ENCODE measurements at places on chromosomes 3 and 15. TPM values are rescaled to one million over a fixed set of nuclear protein-coding genes. Genes with fewer than 3 reads are reported as not detected.

DNA sequence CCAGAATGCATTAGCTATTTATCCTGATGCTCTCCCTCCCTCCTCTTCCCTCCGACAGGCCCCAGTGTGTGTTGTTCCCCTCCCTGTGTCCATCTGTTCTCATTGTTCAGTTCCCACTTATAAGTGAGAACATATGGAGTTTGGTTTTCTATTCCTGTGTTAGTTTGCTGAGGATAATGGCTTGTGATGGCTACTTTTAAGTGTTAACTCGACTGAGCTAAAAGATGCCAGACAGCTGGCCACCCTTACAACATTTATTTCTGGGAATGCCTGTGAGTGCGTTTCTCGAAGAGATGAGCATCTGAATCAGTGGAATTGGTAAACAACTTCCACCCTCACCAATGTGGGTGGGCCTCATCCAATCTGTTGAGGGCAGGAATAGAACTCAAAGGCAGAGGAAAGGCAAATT is 24.7 kb upstream of the TM2D3 start:
- H3K4me3 ChIP-seq, result no peak overlapping the region
- no peak for DNase-seq
- no peaks in the 10 kb centered on the region for H3K36me3 ChIP-seq
- no peaks in the 10 kb centered on the region for H3K27me3 ChIP-seq
- H3K4me1 ChIP-seq, result no peaks in the 10 kb centered on the region

DNA sequence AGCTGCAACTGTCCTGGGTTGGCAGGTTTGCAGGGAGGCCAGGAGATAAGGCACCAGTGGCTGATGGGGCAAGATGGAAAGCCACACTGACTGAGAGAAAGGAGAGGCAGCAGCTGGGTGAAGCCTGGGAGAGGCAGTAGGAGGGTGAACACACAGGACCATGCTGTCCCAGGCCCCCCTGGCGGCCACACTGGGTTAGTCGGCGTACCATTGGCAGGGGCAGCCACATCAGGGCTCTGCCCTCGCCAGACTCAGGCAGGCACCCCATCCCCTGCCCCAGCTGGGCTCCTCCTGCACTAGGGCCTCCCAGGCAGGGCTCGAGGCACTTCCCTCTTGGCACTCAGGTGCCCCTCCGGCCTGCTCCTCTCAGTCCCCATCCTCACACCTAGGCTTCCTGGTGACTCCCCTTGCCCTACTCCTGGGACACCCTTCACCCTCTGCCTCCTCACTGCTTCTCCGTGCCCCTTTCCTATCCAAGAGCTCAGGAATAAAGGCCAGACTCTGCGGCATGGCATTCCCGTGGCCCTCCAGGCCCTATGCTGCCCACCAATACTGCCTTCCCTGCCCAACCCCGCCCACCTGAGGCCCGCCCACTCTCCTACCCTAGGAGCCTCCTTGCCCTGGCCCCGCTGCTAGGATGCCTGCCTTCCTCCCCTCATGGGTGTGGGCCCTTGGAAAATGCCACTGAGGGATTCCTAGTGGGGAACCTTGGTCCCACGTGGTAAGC is 28.7 kb upstream of the DUSP7 start:
- H3K36me3 ChIP-seq, result no peaks in the 10 kb centered on the region
- H3K27me3 ChIP-seq, result no peaks in the 10 kb centered on the region
- no peak overlapping the region for H3K27ac ChIP-seq
- DNase-seq, result no peak
- H3K4me3 ChIP-seq, result no peak overlapping the region

Gene DAPK2
- 244 TPM for total RNA-seq

GRCh38 chr3:149553781-149554451 is 79.4 kb downstream of the TM4SF4 start:
- H3K36me3 ChIP-seq, result no peaks in the 10 kb centered on the region
- no peak overlapping the region for H3K4me3 ChIP-seq
- H3K27ac ChIP-seq, result peak overlapping the region; percentile 76

- no peak overlapping the region for H3K4me3 ChIP-seq
- DNase-seq, result no peak
- H3K4me1 ChIP-seq, result no peaks in the 10 kb centered on the region
- H3K27me3 ChIP-seq, result no peaks in the 10 kb centered on the region
Measured at GRCh38 chr15:76916369-76916768, 11.2 kb upstream of the SCAPER start.

Gene CFAP100
- not detected for total RNA-seq

- no peak overlapping the region for H3K4me3 ChIP-seq
- no peaks in the 10 kb centered on the region for H3K4me1 ChIP-seq
- no peak overlapping the region for H3K27ac ChIP-seq
- H3K36me3 ChIP-seq, result no peaks in the 10 kb centered on the region
- DNase-seq, result no peak
- H3K27me3 ChIP-seq, result no peaks in the 10 kb centered on the region
Measured at GRCh38 chr3:128706086-128706615, 19.8 kb upstream of the RAB7A start.

DNA sequence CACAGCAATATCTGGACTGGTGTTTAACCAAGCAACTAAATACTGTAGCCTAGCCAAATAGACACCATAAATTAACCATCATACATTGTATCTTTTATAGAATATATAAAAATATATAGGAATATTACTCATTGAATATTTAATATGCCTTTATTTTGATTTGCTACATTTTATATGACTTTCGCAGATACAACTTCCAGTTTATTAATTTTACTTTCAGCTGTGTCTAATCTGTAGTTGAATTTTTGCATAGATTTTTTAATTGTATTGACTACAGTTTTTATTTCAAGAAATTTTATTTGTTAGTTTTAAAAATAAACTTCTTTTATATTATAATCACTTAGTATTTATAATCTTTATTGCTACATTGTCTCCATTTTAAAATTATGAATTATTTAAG is 299.7 kb downstream of the LSAMP start:
- DNase-seq, result no peak
- H3K27ac ChIP-seq, result no peak overlapping the region
- H3K27me3 ChIP-seq, result no peaks in the 10 kb centered on the region
- no peaks in the 10 kb centered on the region for H3K36me3 ChIP-seq
- no peaks in the 10 kb centered on the region for H3K4me1 ChIP-seq

GRCh38 chr15:84685304-84685703 is 27.3 kb upstream of the NMB start:
- H3K4me1 ChIP-seq, result no peaks in the 10 kb centered on the region
- H3K36me3 ChIP-seq, result no peaks in the 10 kb centered on the region
- peak; percentile 13 for DNase-seq
- H3K4me3 ChIP-seq, result no peak overlapping the region
- H3K27me3 ChIP-seq, result no peaks in the 10 kb centered on the region
- no peak overlapping the region for H3K27ac ChIP-seq

- no peak for DNase-seq
- no peaks in the 10 kb centered on the region for H3K36me3 ChIP-seq
- H3K27ac ChIP-seq, result no peak overlapping the region
Measured at GRCh38 chr3:25558796-25559195, 105.9 kb downstream of the TOP2B start.

GRCh38 chr15:87038404-87038803 is 958.7 kb downstream of the AGBL1 start:
- H3K36me3 ChIP-seq, result no peaks in the 10 kb centered on the region
- H3K27ac ChIP-seq, result no peak overlapping the region
- H3K27me3 ChIP-seq, result no peaks in the 10 kb centered on the region
- no peaks in the 10 kb centered on the region for H3K4me1 ChIP-seq
- H3K4me3 ChIP-seq, result no peak overlapping the region

Gene PSTPIP1
- total RNA-seq, result 7.9 TPM

DNA sequence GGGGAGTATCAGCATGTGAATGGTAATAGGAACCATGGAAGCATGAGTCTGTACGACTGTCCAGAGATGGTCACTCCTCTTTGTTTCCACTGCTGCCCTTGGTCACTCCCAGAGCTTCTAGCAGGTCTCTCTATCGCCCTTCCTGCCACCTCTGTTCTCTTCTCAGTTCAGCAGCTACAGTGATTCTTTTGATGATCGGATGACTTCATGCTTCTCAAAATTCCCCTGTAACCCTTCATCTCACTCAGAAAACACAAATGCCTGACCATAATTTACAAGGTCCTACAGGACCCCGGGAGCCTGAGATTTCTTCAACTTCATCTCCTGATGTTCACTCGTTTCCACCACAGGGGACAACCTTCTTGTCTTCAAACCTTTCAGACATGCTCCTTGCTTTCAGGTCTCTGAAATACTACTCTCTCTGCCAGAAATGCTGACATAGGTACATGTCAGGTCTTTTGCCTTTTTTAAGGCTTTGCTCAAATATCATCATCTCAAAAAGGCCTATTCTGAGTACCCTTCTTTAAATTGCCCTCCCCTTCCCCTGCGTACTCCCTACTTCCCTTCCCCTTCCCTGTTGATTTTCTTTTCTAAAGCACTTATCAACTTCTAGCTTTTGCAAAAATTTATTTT is 42.1 kb upstream of the BHLHE40 start:
- no peaks in the 10 kb centered on the region for H3K4me1 ChIP-seq
- H3K27ac ChIP-seq, result no peak overlapping the region
- H3K36me3 ChIP-seq, result no peaks in the 10 kb centered on the region
- no peak for DNase-seq
- H3K4me3 ChIP-seq, result no peak overlapping the region

- H3K4me3 ChIP-seq, result no peak overlapping the region
- H3K4me1 ChIP-seq, result no peaks in the 10 kb centered on the region
- no peaks in the 10 kb centered on the region for H3K36me3 ChIP-seq
- H3K27me3 ChIP-seq, result no peaks in the 10 kb centered on the region
Measured at GRCh38 chr3:157279237-157279636, 119.3 kb upstream of the CCNL1 start.

Gene SAMMSON
- total RNA-seq, result not detected

Gene LTF
- not detected for total RNA-seq

DNA sequence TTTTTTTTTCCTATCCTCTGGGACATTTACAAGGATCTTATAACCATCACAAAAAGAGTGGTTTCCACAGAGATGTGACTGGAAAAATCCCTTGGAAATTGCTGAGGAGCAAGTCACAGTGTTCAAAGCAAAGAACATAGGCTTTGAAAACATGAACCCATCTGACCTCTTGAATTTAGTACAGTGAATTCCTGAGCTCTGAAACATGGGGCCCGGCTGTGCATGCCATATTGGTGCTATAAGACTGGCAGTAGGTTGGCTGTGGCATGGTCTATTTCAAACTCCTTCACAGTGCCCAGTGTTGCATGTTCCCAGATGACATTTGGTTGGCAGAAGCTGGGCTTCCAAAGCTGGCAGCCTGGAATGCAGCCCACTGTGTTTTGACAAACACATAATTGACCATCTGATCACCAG is 202.2 kb downstream of the TIGIT start:
- no peak overlapping the region for H3K4me3 ChIP-seq
- no peaks in the 10 kb centered on the region for H3K36me3 ChIP-seq
- H3K27me3 ChIP-seq, result no peaks in the 10 kb centered on the region

GRCh38 chr3:55988905-55989304 is 479.4 kb downstream of the ERC2 start:
- no peak overlapping the region for H3K27ac ChIP-seq
- no peak overlapping the region for H3K4me3 ChIP-seq
- no peak for DNase-seq
- H3K4me1 ChIP-seq, result no peaks in the 10 kb centered on the region

Gene SEMA3G
- 1.2 TPM for total RNA-seq

GRCh38 chr3:52798978-52799476 is 4.4 kb downstream of the ITIH3 start:
- H3K4me3 ChIP-seq, result no peak overlapping the region
- H3K4me1 ChIP-seq, result no peaks in the 10 kb centered on the region
- peak; percentile 17 for DNase-seq
- H3K36me3 ChIP-seq, result no peaks in the 10 kb centered on the region
- H3K27me3 ChIP-seq, result no peaks in the 10 kb centered on the region

DNA sequence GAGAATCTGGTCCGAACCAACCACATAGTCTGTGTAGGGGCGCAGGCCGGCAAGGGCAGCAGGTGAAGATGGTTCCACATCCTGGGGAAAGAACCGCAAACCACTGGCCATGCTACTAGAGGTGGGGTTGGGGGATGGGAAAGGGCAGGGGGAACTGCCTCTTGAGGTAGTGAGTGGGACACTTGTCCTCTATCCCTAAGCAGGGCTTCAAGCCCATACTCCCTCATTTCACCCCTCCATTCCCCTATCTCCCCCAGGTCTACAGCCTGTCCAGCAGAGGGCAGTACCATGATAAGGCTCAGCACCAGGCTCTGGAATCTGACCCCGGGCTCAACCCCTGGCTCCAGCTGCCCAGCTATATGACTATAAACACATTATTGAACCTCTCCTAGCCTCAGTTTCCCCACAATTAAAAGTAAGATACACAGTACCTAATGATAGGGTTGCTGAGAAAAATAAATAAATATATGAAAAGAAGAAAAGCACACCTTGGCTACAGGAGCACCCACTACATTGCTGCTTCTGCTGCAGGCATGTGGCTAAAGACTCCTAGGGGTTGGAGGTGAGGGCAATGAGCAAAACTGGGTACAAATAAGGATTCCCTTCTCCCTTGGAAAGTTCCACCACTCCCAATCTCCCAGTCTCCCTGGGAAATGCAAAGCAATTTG is 6.3 kb downstream of the GORASP1 start:
- peaks cover 24% of the 10 kb centered on the region for H3K4me1 ChIP-seq
- peaks cover 17% of the 10 kb centered on the region for H3K36me3 ChIP-seq
- no peak overlapping the region for H3K4me3 ChIP-seq
- DNase-seq, result peak; percentile 39
- H3K27ac ChIP-seq, result no peak overlapping the region

GRCh38 chr15:47622055-47622454 is 95.2 kb upstream of the SEMA6D start:
- no peaks in the 10 kb centered on the region for H3K36me3 ChIP-seq
- H3K4me3 ChIP-seq, result no peak overlapping the region
- H3K4me1 ChIP-seq, result no peaks in the 10 kb centered on the region
- H3K27ac ChIP-seq, result no peak overlapping the region

DNA sequence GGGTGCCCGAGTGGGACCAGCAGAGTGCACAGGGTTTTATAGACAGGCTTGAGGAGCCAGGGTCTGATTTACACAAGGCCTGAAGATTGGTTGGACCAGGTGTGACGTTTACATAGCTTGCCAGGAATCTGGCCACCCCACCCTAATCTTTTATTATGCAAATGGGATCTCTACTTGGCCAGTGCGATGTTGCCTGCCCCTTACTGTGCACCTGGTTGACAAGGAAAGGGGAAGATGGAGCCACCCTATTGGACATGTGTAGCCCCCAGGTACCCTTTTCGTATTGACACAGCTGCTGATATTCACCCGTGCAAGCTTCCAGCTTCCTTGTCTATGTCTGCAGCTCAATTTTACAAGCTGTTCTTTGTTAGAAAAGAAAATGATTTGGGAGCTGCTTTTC is 132.0 kb downstream of the ARNT2 start:
- H3K4me3 ChIP-seq, result no peak overlapping the region
- DNase-seq, result no peak
- no peaks in the 10 kb centered on the region for H3K27me3 ChIP-seq

Gene ALCAM
- total RNA-seq, result 16.5 TPM

Gene RHOV
- total RNA-seq, result 2.7 TPM

GRCh38 chr3:73635254-73635653 is 10.5 kb upstream of the PDZRN3 start:
- H3K36me3 ChIP-seq, result no peaks in the 10 kb centered on the region
- DNase-seq, result no peak
- H3K4me3 ChIP-seq, result no peak overlapping the region
- H3K27ac ChIP-seq, result no peak overlapping the region
- H3K27me3 ChIP-seq, result no peaks in the 10 kb centered on the region

- no peaks in the 10 kb centered on the region for H3K4me1 ChIP-seq
- H3K4me3 ChIP-seq, result no peak overlapping the region
Measured at GRCh38 chr3:152061296-152061695, 187.9 kb downstream of the SUCNR1 start.

Gene RFT1
- total RNA-seq, result 7.1 TPM

- no peak for DNase-seq
- no peak overlapping the region for H3K27ac ChIP-seq
- no peak overlapping the region for H3K4me3 ChIP-seq
- no peaks in the 10 kb centered on the region for H3K27me3 ChIP-seq
Measured at GRCh38 chr3:122745369-122746021, 48.1 kb downstream of the HSPBAP1 start.

Gene HACD3
- total RNA-seq, result 48.0 TPM

Gene PLS1
- 336 TPM for total RNA-seq

Measured in transverse colon (tissue), 4 donors.